ENCODE measurements at places on chromosomes 16 and 17. TPM values are rescaled to one million over a fixed set of nuclear protein-coding genes. Genes with fewer than 3 reads are reported as not detected.

Gene SHISA6
- total RNA-seq, result 0.36 TPM

Gene KRTAP9-1
- not detected for total RNA-seq

Gene P3H4
- total RNA-seq, result 15.6 TPM

Gene ZP2
- not detected for total RNA-seq

Gene SGCA
- total RNA-seq, result 4.9 TPM

Gene CNTNAP1
- total RNA-seq, result 5.1 TPM

Gene GUCY2D
- not detected for total RNA-seq

Gene SLC2A4
- total RNA-seq, result 10.5 TPM

Gene CD300H
- not detected for total RNA-seq

Gene FAM20A
- total RNA-seq, result 13.9 TPM

Gene TBX6
- total RNA-seq, result 0.36 TPM

Gene HNF1B
- not detected for total RNA-seq

Gene P2RX5
- total RNA-seq, result 0.95 TPM

Gene TBC1D3B
- 1.9 TPM for total RNA-seq

Gene CCDC182
- not detected for total RNA-seq

Gene USP36
- 32.5 TPM for total RNA-seq

Gene AOC2
- 3.2 TPM for total RNA-seq

Gene SLC12A3
- total RNA-seq, result not detected

Gene ITGB4
- 14.7 TPM for total RNA-seq

Gene CCL1
- not detected for total RNA-seq

Gene NPEPPS
- 107 TPM for total RNA-seq

Gene EPX
- not detected for total RNA-seq

Gene ATP2C2
- not detected for total RNA-seq

Gene HIC1
- 63.8 TPM for total RNA-seq

Gene USP6
- total RNA-seq, result 3.8 TPM

Gene MGAT5B
- total RNA-seq, result not detected

Gene SCN4A
- 43.3 TPM for total RNA-seq

Gene DHX58
- total RNA-seq, result 11.0 TPM

Gene WNT9B
- total RNA-seq, result 1.5 TPM

Gene ICAM2
- 133 TPM for total RNA-seq

Gene MSLN
- 1.1 TPM for total RNA-seq

Gene DPEP2
- 4.7 TPM for total RNA-seq

Gene PABPN1L
- not detected for total RNA-seq

Gene DBNDD1
- not detected for total RNA-seq

Gene ESRP2
- total RNA-seq, result 6.5 TPM

Gene TBC1D26
- total RNA-seq, result not detected

Gene PRKCB
- total RNA-seq, result 18.6 TPM

Gene WDR81
- total RNA-seq, result 71.1 TPM

Gene DPEP3
- not detected for total RNA-seq

Gene OR1A1
- total RNA-seq, result not detected

Gene ITFG1
- 47.0 TPM for total RNA-seq

Gene TEX19
- not detected for total RNA-seq

Gene SYNGR3
- total RNA-seq, result 1.6 TPM

Gene PARN
- 34.8 TPM for total RNA-seq

Gene CD79B
- 15.8 TPM for total RNA-seq

Gene IGF2BP1
- not detected for total RNA-seq

Gene SP6
- total RNA-seq, result 1.1 TPM

Gene ABCC12
- not detected for total RNA-seq

Gene FOXJ1
- total RNA-seq, result not detected

Gene MYH1
- total RNA-seq, result not detected

Gene GRAPL
- 1.8 TPM for total RNA-seq

Gene EIF1
- total RNA-seq, result 623 TPM

Gene NUBP1
- total RNA-seq, result 22.2 TPM

Data from omental fat pad (tissue), 4 donors.